CD4-positive, alpha-beta T cell treated with Interleukin-15 for 1 hour (primary cell): ENCODE measurements at places on chromosomes 2 and 18.
A peak's percentile ranks its signal among the peaks of the same experiment; 100 is the strongest.

DNA sequence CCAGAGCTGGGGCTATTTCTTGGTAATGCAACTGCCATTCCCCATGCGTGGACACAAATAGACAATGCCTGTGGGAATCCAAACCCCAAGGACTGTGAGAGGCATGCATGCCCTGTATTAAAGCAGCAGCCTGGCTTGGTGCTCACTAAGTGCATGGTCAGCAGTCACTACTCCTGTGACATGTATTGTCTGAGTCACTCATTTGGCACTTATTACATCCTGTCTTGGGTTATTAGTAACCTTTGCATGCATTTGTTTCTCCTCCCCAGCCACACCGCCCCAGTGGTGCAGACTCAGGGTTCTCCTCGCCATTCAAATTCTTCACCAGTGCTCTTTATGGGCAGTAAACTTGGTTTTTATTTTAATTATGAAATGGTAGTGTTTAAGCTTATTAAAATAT is 30.2 kb downstream of the PRKCE start:
- DNase-seq, result no peak

DNA sequence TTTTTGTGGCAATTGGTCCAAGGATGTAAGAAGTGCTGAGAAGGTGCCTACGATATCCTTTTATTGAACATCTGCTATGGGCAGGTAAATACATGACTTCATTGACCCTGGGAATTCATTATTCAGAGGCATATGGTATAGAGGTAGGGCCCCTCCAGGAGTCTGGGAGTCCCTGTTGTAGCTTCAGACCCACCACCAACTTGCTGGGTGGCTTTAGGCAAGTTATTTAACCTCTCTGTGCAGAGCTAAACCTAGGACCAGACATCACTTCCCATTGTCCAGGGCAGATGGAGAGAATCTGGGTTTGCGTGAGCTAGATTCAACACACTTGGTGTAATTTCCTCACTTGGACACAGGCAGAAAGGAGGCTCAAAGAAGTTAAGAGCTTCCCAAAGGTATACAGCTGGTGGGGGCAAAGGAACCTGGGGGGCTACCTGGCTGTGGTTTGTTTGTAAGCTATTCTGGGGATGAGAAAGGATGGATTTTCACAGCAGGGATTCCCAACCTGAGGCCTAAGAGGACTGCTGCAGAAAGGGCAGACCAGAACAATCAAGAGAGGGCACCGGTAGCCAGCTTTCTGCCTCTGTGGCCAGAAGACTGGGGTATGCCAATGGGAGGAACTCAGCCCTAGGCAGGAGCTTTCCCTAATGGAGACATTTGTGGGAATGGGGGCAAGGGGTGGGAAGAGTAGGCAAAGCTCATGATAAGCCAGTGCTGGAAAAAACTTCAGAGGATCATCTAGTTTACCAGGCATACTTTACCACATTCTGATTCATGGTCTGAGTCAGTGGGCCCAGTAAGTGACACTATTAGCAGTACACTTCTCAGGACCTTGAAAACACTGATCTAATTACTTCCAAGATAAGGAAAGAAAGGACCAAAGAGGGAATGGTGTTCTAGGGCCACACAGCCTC is 102.7 kb upstream of the SMAD2 start:
- DNase-seq, result no peak

DNA sequence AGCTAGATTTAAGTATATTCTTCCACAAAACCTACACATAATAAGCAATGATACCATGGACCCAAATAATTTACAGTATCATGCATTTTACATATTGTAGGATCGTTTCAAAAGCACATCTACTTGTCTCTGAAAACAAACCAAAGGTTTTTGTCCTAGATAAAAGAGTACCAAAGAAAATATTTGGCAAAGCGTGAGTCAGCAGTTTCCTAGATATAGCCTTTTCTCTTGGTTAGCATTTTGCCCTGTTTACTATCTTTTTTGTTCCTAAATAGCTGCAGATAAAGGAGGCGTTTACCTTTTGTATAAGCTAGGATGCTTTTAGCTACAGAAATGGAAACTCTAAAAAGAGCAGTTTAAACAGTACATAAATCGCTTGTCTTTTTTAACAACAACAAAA is 305.8 kb upstream of the GULP1 start:
- DNase-seq, result no peak

DNA sequence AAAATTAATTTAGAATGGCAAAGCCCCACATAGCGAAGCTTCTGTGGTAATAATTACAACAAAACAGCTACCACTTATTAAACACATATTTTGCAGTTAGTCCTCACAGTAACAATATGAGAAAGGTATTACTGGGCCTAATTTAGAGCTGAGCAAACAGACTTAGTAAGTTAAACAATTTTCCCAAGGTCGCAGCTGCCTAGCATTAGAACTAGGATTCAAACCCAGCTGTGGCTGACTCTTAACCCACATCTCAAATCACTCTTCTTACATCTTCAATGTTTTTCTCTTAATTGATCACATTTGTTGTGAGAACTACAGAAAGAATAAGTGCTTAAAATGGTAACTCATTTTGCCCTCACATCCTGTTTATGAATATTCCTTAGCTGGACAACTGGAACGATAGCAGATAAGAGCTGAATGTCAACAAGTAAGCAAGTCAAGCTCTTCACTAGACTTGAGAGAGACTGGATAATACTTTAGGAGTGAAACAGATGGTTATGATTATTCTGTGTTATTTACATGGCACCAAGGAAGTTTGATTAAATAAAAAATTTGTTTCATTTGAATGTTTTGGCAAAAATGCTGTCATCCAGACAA is 59.4 kb upstream of the TMEM17 start:
- DNase-seq, result no peak

- DNase-seq, result no peak
These were observed 19.3 kb downstream of the GALM start for GRCh38 chr2:38685116-38685735.

- no peak for DNase-seq
These were observed 62.7 kb downstream of the ZCCHC2 start for GRCh38 chr18:62585274-62586150.

GRCh38 chr2:157466764-157467163 is 22.9 kb upstream of the CYTIP start:
- DNase-seq, result no peak

DNA sequence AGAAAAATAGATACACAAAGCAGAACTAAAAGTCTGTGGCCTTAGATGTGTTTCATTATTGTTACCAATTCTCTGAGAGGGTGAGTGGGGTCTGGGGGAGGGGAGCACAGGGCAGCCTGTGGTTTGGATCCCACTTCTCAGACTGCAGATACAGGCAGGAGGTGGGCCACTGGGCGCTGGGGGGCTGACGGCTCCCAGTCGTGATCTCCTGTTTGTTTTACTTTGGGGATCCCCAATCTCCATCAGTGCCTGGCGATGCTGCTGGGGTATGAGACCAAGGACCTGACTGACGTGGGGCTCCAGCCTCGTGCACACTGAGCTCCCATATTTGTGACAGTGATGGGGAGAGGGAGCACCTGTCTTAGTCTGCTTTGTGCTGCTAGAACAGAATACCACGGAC is 54.9 kb downstream of the EDAR start:
- DNase-seq, result no peak

DNA sequence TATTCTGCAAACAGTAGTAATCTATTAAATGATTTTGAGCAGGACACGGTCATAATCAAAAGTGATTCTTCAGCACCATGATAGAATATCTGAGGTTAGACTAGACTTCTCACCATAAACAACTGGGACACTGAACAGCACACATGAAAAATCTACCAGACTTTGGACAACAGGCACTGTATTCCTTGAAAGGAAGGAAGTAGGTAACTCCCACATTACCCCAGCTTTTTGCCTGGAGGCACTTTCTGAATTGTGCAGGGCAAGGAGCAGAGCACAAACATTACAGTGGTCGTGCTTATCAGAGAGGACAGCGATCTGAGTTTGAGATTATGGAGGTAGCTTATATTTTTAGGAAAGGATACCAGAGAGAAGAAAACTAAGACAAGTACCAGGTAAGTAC is 25.3 kb upstream of the IL1RL1 start:
- DNase-seq, result no peak

GRCh38 chr2:14817848-14818247 is 185.3 kb downstream of the LRATD1 start:
- no peak for DNase-seq

DNA sequence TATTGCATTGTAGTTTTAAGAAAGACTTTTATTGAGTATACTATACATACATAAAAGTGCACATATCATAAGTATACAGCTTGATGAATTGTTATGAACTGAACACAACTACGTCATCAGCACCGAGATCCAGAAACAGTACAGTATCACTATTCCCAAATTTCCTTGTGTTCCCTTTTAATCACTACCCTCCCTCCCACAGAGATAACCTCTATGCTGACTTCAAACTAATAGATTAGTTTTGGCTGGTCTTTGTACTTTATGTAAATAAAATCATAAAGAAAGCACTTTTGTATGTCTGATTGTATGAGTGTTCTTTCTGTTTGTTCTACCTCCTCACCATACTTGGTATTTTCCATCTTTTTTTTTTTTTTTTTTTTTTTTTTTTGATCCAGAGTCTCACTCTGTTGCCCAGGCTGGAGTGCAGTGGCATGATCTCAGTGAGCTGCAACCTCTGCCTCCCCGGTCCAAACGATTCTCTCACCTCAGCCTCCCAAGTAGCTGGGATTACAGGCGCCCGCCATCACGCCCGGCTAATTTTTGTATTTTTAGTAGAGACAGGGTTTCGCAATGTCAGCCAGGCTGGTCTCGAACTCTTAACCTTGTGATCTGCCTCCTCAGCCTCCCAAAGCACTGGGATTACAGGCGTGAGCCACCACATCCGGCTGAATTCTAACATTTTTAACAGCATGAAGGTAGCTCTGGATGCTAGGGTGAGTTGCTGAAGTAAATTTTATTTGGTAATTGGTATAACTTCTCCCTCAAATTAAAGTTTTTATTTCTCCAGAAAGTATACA is 43.3 kb upstream of the RAB1A start:
- no peak for DNase-seq

DNA sequence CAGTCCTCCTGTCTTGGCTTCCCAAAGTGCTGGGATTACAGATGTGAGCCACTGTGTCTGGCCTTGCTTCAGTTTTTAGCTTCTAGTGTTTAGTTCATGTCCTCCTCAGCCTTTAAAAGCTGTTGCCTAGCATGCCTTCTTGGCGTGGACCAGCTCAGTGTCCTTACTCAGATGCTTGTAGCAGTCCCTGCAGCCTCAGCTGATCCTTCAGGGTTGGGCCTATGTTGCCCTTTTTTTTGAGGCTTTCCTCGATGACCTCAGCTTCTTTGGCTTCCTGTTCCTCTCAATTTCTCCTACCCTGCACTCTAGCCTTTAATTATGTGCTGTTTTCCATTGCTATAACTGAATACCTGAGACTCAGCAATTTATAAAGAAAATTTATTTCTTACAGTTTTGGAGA is 57.7 kb downstream of the TANC1 start:
- no peak for DNase-seq

DNA sequence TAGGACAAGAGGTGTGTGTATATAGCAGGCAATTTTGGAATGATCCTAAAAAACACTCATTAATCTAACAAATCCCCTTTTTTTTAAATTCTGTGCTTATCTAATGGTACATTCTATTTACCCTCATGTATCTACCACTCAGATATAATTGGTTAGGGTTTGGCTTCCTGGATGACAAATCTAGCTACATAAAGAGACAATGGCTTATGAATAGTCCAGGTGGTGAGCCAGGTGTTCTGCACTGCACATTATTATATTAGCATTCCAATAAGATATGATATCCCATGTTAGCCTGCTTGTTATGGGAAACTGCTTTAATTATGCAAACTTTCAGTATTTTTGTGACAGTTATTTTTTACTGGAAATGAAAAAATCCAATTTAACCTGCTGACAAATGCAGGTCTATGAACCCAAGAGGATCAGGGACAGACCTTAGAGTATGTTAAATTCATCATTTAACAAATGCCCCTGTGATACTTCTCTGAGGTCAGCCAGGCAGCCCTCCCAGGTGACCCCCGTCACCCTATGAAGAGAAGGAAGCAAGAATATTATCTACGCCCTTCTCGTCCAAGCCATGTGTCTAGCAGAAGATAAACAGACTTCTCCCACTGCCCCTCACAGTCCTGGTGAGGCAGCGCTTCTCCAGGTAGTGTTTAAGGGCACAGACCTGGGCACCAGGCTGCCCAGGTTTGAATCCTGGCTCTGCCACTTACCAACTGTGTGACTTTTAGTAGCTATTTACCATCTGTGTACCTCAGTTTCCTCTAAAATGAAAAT is 83.0 kb downstream of the ADD2 start:
- no peak for DNase-seq

DNA sequence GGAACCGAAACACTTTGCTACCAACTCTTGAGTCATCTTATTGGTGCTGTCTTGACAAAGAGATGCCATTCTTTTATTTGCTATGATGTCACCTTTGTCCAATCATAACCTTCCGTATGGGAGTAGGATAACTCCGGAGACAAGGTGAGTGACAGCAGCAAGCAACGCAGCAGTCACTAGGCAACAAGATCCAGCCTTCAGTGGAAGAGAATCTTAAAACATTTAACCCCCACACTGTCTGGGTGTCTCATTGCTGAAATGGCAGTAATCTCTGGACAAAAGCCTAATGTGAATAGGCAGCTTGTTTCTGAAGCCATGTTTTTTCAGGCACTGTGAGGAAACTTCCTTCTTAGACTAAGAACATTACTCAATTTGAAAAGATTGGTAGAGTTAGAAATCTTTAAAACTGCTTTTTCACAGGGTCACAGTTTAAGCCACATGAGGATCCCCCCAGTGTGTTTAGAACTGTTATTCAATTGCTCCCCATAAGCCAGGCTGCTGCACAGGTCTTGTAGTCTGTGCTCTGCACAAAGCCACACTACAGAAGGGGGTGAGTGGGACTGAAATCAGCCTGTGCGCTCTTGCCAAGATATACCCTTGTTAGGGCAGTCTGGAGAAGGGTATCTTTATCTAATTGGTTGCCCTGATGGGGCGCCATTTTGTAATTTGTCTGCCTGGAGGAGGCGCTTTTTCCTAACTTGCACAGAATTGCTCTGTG is 131.5 kb upstream of the STON1 start:
- no peak for DNase-seq

DNA sequence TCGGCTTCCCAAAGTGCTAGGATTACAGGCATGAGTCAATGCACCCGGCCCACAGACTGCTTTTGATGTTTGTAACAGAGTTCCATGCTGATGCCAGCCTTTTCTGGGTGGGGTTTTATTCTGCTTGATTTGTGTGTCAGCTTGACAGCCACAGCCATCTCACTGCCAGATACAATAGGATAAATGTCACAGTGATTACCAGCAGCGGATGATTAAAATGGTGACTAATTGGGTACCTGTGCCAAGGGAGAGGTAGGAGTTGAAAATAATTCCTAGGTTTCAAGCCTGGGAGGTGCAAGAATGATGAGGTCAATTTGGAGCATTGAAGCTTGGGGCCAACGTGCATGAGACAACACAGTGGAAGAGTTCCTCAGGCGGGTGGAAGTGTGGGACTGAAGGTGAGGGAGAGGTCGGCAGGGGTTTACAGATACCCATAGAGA is 39.4 kb downstream of the SH2D6 start:
- no peak for DNase-seq

DNA sequence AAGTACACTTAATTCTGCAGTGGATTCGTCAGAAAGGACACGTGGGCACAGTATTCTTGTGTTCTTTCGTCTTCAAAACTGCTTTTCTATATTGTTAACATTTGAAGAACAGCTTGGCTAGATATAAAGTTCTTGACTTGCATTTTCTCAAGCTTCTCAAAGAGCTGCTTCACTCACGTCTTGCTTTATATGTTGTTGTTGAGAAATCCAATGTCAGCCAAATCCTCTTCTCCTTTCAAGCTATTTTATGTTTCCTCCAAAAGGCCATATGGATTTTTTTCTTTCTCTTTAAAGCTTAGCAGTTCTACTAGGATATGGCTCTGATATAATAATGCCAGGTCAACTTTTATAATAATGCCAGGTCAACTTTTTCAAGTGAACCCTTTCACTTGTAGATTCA is 65.5 kb upstream of the CYP1B1 start:
- no peak for DNase-seq

GRCh38 chr18:79680100-79680879 is 687 bp downstream of the CTDP1 start:
- peak; percentile 51 for DNase-seq
